ENCODE measurements at places on chromosomes 4 and X. TPM values are rescaled to one million over a fixed set of nuclear protein-coding genes. Genes with fewer than 3 reads are reported as not detected.

GRCh38 chr4:25884031-25884782, 21.4 kb upstream of the SEL1L3 start:
- H3K27me3 ChIP-seq, result no peaks in the 10 kb centered on the region
- peak; percentile 83 for DNase-seq
- no peak overlapping the region for H3K4me3 ChIP-seq
- H3K4me1 ChIP-seq, result peaks cover 31% of the 10 kb centered on the region

- no peak overlapping the region for H3K4me3 ChIP-seq
- H3K27ac ChIP-seq, result no peak overlapping the region
- DNase-seq, result no peak
- H3K36me3 ChIP-seq, result no peaks in the 10 kb centered on the region
- H3K4me1 ChIP-seq, result no peaks in the 10 kb centered on the region
These were observed 19.3 kb upstream of the VCX2 start for GRCh38 chrX:8190341-8190830.

GRCh38 chrX:9055354-9055753, 21.4 kb upstream of the FAM9B start:
- no peak overlapping the region for H3K27ac ChIP-seq
- DNase-seq, result no peak
- H3K36me3 ChIP-seq, result no peaks in the 10 kb centered on the region
- H3K27me3 ChIP-seq, result no peaks in the 10 kb centered on the region

GRCh38 chr4:90542216-90542615, 415.0 kb downstream of the CCSER1 start:
- no peaks in the 10 kb centered on the region for H3K36me3 ChIP-seq
- H3K27me3 ChIP-seq, result no peaks in the 10 kb centered on the region
- no peaks in the 10 kb centered on the region for H3K4me1 ChIP-seq
- no peak overlapping the region for H3K27ac ChIP-seq
- DNase-seq, result no peak
- no peak overlapping the region for H3K4me3 ChIP-seq

DNA sequence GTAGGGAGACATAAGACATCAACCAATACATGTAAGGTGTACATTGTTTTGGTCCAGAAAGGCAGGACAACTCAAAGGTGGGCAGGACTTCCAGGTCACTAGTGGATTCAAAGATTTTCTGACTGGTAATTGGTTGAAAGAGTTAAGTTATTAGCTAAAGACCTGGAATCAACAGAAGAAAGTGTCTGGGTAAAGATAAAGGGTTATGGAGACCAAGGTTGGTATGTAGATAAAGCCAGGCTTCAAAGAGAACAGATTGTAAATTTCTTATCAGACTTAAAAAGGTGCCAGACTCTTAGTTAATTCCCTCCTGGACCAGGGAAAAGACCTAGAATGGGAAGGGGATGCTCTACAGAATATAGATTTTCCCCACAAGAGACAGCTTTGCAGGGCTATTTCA, 28.3 kb upstream of the GAB1 start:
- DNase-seq, result no peak
- no peaks in the 10 kb centered on the region for H3K27me3 ChIP-seq
- H3K4me3 ChIP-seq, result no peak overlapping the region
- no peak overlapping the region for H3K27ac ChIP-seq
- H3K4me1 ChIP-seq, result no peaks in the 10 kb centered on the region

- peaks cover 2% of the 10 kb centered on the region for H3K36me3 ChIP-seq
- no peaks in the 10 kb centered on the region for H3K4me1 ChIP-seq
- no peaks in the 10 kb centered on the region for H3K27me3 ChIP-seq
- no peak overlapping the region for H3K4me3 ChIP-seq
- no peak overlapping the region for H3K27ac ChIP-seq
- DNase-seq, result no peak
These were observed 25.2 kb downstream of the LETM1 start for GRCh38 chr4:1830642-1831228.

GRCh38 chrX:109840585-109840984, 107.5 kb upstream of the ACSL4 start:
- H3K4me1 ChIP-seq, result peaks cover 23% of the 10 kb centered on the region
- H3K27ac ChIP-seq, result peak overlapping the region; percentile 59
- H3K4me3 ChIP-seq, result no peak overlapping the region
- H3K27me3 ChIP-seq, result no peaks in the 10 kb centered on the region

GRCh38 chr4:108454227-108454626, 166.1 kb upstream of the RPL34 start:
- no peak overlapping the region for H3K4me3 ChIP-seq
- H3K36me3 ChIP-seq, result no peaks in the 10 kb centered on the region
- no peaks in the 10 kb centered on the region for H3K4me1 ChIP-seq
- no peak for DNase-seq
- H3K27me3 ChIP-seq, result peaks cover 33% of the 10 kb centered on the region

DNA sequence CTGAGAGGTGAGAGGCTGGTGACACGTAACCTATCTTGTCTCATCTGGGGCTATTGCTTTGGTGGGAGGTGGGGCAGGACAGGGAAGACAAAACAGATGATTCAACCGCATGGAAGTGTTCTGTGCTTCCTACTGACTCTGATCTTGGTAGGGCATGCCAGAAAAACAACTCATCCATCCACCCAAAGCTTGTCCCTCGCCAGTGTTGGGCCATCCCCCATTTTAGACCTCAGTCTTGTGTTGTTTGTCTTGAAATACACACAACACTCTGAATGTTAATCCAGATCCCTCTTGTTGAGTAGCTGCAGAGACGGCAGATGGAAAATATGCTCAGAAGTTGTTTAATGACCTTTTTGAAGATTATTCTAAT, 377 bp downstream of the CHRNA9 start:
- H3K4me3 ChIP-seq, result no peak overlapping the region
- peak overlapping the region; percentile 67 for H3K27ac ChIP-seq
- peak; percentile 92 for DNase-seq
- H3K36me3 ChIP-seq, result no peaks in the 10 kb centered on the region
- H3K4me1 ChIP-seq, result peaks cover 41% of the 10 kb centered on the region

Gene COQ2
- total RNA-seq, result 9.5 TPM

Gene HS6ST2
- not detected for total RNA-seq

Gene GYPB
- not detected for total RNA-seq

- H3K4me3 ChIP-seq, result no peak overlapping the region
- no peak overlapping the region for H3K27ac ChIP-seq
- DNase-seq, result no peak
These were observed 131.3 kb downstream of the GUCY2F start for GRCh38 chrX:109350551-109350950.

Gene TCEAL2
- total RNA-seq, result not detected

DNA sequence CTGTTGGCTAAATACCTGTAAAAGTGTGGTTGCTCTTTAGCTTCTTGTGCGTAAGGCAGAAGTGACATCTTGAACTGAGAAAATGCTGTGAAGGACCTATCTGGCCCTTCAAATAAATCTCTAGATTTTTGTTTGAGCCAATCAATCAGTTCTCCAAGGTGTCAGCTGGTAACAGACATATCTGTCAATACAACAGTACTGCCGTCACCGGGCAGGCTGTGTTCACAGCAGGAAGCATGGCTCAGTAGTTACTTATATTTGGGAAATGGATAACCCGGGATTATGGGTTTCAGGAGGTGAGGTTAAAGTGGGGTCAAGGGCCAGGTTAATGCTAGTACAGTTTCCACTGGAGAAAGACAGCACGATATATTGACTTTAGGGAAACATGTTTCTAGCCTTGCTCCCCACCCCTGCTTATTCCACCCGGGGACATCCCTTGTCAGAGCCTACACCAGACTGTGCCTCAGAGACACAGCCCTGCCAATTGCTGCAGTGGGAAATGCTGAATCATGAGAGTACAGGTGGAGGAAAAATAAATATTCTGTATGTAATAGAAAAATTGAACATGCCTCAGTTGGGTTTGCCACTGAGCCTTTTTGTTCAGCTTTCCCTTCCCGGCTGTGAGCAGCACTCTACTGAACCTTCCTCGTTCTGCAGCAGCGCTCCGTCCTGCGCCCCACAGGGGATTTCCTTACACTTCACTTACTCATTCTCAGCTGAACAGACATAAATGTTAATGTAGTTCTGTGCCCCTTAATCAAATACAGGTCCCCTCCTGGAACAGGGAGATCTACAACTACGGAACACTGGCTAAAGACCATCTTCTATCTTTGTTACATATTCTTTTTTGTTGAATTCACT, 121.1 kb downstream of the MGST2 start:
- no peak overlapping the region for H3K4me3 ChIP-seq
- no peaks in the 10 kb centered on the region for H3K4me1 ChIP-seq
- H3K27ac ChIP-seq, result no peak overlapping the region
- DNase-seq, result no peak
- no peaks in the 10 kb centered on the region for H3K36me3 ChIP-seq

DNA sequence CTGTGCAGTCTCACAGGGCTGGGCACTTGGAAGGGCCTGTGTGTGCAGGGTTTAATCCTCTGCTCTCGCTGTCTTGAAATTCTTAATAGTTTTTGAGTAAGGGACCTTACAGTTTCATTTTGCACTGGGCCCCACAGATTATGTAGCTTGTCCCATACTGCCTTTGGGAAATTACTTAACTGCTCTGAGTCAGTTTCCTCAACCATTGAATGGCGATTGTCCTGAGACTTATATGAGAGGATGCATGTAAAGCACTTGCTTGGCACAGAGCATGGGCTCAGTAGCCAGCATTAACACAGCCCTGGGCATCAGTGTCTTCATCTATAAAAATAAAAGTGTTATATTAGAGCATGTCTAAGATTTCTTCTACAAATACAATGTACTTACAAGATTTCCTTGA, 55.8 kb downstream of the CLCN5 start:
- no peaks in the 10 kb centered on the region for H3K36me3 ChIP-seq
- no peak overlapping the region for H3K4me3 ChIP-seq
- DNase-seq, result no peak
- H3K27me3 ChIP-seq, result no peaks in the 10 kb centered on the region
- no peak overlapping the region for H3K27ac ChIP-seq
- peaks cover 8% of the 10 kb centered on the region for H3K4me1 ChIP-seq

GRCh38 chr4:76554630-76555029, 119.6 kb downstream of the SHROOM3 start:
- DNase-seq, result no peak
- no peak overlapping the region for H3K4me3 ChIP-seq
- H3K27me3 ChIP-seq, result no peaks in the 10 kb centered on the region
- no peak overlapping the region for H3K27ac ChIP-seq

- H3K27me3 ChIP-seq, result no peaks in the 10 kb centered on the region
- H3K27ac ChIP-seq, result no peak overlapping the region
- no peak for DNase-seq
These were observed 73.7 kb downstream of the GATB start for GRCh38 chr4:151687021-151687640.

Gene KCNE5
- not detected for total RNA-seq

GRCh38 chr4:6900956-6901355, 8.7 kb upstream of the TBC1D14 start:
- H3K4me3 ChIP-seq, result no peak overlapping the region
- DNase-seq, result no peak
- no peaks in the 10 kb centered on the region for H3K36me3 ChIP-seq
- H3K27ac ChIP-seq, result no peak overlapping the region
- no peaks in the 10 kb centered on the region for H3K27me3 ChIP-seq
- H3K4me1 ChIP-seq, result no peaks in the 10 kb centered on the region

GRCh38 chr4:156193800-156194199, 240.1 kb upstream of the CTSO start:
- H3K4me3 ChIP-seq, result no peak overlapping the region
- no peaks in the 10 kb centered on the region for H3K36me3 ChIP-seq
- no peak for DNase-seq
- H3K27ac ChIP-seq, result no peak overlapping the region

- H3K4me1 ChIP-seq, result peaks cover 30% of the 10 kb centered on the region
- no peaks in the 10 kb centered on the region for H3K27me3 ChIP-seq
- no peaks in the 10 kb centered on the region for H3K36me3 ChIP-seq
- peak; percentile 90 for DNase-seq
- H3K4me3 ChIP-seq, result peak overlapping the region; percentile 46
These were observed 14.2 kb upstream of the MID1 start for GRCh38 chrX:10634392-10635161.

DNA sequence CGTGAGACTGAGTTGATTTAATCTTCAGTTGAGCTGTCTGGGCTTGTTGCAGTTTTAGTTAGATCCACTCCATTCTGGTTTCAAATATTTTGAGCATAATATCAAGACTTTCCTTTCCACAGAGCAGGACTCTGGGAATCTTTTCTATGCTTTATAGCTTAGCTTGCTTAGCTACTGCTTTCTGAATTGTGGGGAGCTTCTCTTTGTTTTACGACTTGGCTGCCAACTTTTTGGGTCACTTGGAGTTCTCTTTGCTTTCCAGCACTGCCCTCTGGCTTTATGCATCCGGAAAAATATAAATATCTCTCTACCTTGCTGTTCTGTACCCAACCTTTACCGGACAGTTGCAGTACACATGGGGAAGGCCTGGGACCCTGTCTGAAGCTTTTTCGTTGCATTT, 292.1 kb downstream of the STIM2 start:
- DNase-seq, result no peak
- peaks cover 35% of the 10 kb centered on the region for H3K4me1 ChIP-seq
- no peaks in the 10 kb centered on the region for H3K27me3 ChIP-seq

DNA sequence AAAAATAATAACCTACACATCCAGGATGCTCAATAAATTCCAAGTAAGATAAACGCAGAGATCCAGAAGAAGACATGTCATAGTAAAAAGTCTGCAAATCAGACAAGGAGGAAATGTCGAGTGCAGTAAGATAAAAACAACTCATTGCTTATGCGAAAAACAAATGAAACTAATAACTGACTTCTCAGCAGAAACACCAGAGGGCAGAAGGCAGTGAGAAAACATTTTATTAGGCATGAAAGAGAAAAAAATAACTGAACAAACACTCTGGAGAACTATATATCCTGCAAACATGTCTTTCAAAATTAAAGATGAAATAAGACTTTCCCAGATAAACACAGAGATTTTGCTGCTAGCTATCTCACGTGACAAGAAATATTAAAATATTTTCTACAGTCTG, 201.3 kb upstream of the CTSO start:
- no peaks in the 10 kb centered on the region for H3K36me3 ChIP-seq
- no peak overlapping the region for H3K4me3 ChIP-seq
- H3K27ac ChIP-seq, result no peak overlapping the region

GRCh38 chr4:172344308-172344938, 531.2 kb downstream of the GALNTL6 start:
- H3K4me3 ChIP-seq, result no peak overlapping the region
- DNase-seq, result no peak
- H3K36me3 ChIP-seq, result no peaks in the 10 kb centered on the region
- no peaks in the 10 kb centered on the region for H3K4me1 ChIP-seq

- no peaks in the 10 kb centered on the region for H3K27me3 ChIP-seq
- DNase-seq, result no peak
- H3K4me3 ChIP-seq, result no peak overlapping the region
- no peak overlapping the region for H3K27ac ChIP-seq
- no peaks in the 10 kb centered on the region for H3K4me1 ChIP-seq
- no peaks in the 10 kb centered on the region for H3K36me3 ChIP-seq
These were observed 297.0 kb upstream of the FAT1 start for GRCh38 chr4:187020676-187021075.

All from GM23248 (cell line).